Psoas muscle (tissue), 8 donors: ENCODE measurements at places on chromosomes 3 and 15. TPM values are rescaled to one million over a fixed set of nuclear protein-coding genes. Genes with fewer than 3 reads are reported as not detected.

- H3K4me1 ChIP-seq, result no peaks in the 10 kb centered on the region
- H3K36me3 ChIP-seq, result no peaks in the 10 kb centered on the region
- no peak overlapping the region for H3K27ac ChIP-seq
- no peak overlapping the region for H3K4me3 ChIP-seq
Measured at GRCh38 chr3:105444725-105445124, 78.0 kb downstream of the ALCAM start.

- no peaks in the 10 kb centered on the region for H3K36me3 ChIP-seq
- DNase-seq, result no peak
- no peaks in the 10 kb centered on the region for H3K27me3 ChIP-seq
- H3K27ac ChIP-seq, result no peak overlapping the region
Measured at GRCh38 chr3:115217678-115218451, 70.8 kb upstream of the ZBTB20 start.

DNA sequence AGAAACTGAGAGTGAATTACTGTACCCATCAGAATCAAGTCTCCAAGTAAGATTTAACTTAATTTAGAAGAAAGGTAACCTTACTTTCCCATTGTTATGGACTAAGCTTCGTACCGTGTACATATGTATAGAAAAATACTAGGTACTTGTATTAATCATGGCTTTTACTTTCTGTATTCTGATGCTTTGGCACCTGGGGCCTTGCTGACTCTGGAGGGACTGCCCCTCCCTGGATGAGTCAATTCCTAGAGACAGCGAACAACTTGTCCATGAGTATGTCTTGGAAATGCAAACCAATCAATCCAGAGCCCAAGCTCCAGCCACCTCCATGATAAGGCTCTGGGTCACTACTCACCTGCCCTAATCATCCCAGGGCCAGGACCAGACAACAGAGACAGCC, 50.0 kb upstream of the DGKG start:
- H3K27me3 ChIP-seq, result no peaks in the 10 kb centered on the region
- H3K4me1 ChIP-seq, result peaks cover 10% of the 10 kb centered on the region
- no peak overlapping the region for H3K4me3 ChIP-seq
- DNase-seq, result no peak
- no peaks in the 10 kb centered on the region for H3K36me3 ChIP-seq
- no peak overlapping the region for H3K27ac ChIP-seq

DNA sequence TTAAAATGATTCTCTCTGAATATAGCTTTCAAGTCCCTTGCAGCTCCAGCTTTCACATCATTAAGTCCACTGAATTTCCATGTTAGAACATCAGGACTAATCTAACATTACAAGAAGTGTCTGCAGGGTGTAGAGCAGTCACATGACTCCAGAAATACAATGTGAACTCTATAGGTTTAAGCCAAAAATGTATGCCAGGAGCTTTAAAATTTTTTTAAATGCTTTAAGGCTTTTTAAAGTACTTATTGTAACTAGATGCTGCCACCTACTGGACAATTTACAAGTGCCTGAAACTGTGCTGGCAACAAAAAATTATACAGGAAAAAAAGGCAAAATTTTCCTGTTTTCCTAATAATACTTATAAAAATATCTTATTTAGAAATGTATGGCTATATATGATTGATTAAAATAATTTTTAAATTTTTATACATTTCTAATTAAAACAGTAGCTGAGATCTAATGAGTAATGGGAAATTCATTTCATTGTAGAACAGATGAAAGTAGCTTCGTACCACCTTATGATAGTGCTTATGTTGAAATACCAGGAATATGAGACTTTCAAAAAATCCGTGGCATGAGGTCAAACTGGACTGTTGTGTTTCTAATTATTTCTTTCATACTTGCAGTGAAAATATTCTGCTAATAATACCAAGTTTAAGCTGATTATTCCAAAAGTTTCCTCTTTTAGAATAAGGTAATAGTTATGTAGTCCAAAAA, 25.7 kb downstream of the FSIP1 start:
- no peak for DNase-seq
- H3K4me1 ChIP-seq, result no peaks in the 10 kb centered on the region
- no peaks in the 10 kb centered on the region for H3K27me3 ChIP-seq
- H3K36me3 ChIP-seq, result no peaks in the 10 kb centered on the region

DNA sequence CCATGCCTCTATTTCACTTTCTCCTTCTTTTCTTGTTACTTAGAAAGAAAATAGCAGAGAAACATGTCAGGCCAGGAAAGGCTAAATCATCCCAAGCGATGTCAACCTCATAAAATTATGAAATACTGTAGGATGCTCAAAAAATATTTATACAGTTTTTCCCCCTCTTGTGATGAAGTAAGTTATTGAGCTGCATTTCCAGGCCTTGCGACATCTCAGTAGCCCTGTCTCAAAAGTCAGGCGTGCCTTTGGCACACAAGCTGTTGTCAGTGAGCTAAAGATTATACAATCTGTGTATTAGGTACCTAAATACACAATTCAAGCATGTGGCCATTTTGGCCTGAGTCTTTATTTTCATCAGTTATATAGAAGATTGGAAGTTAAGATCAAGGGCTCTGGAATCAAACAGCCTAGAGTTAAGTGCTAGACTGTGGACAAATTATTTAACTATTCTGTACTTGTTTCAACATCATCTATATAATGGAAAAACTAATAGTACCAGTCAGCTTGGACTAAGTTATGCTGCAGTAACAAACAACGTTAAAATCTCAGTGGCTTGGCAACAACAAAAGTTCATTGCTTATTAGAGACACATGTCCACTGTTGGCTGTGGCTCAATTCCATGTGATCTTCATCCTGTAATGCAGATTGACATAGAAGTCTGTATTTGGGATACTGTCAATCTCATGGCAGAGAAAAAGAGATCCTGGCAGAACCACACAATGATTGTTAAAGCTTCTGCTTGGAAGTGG, 406.4 kb upstream of the PROK2 start:
- H3K4me1 ChIP-seq, result no peaks in the 10 kb centered on the region
- no peak overlapping the region for H3K4me3 ChIP-seq
- H3K27me3 ChIP-seq, result no peaks in the 10 kb centered on the region
- no peak for DNase-seq
- H3K27ac ChIP-seq, result no peak overlapping the region

Gene IP6K2
- 14.0 TPM for total RNA-seq

Gene RASL12
- total RNA-seq, result 3.2 TPM
